Germinal center (tissue), 1 donor: ENCODE measurements at places on chromosomes 3 and 15.
A peak's percentile ranks its signal among the peaks of the same experiment; 100 is the strongest.

DNA sequence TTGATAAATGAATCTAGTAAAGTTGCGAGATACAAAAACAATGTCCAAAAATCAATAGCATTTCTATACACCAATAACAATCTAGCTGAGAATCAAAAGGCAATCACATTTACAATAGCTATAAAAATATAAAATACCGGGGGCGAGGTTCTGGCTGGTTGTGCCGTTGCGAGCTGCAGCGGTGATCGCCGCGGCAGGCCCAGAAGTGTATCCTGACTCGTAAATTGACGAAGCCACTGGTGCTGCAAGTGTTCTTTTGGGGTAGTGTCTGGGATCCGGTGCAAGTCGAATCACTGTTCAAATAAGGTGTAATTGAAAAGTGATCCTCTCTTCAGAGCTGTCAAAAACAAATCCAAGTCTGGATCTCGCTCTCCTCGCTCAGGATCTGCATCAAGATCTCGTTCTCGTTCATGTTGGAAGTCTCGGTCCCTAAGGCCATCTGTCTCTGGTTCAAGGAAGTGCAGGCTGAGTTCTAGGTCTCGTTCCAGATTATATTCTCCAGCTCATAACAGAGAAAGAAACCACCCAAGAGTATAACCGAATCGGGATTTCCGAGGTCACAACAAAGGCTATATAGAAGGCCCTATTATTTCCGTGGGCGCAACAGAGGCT is 80.1 kb upstream of the STT3B start:
- DNase-seq: no peak

DNA sequence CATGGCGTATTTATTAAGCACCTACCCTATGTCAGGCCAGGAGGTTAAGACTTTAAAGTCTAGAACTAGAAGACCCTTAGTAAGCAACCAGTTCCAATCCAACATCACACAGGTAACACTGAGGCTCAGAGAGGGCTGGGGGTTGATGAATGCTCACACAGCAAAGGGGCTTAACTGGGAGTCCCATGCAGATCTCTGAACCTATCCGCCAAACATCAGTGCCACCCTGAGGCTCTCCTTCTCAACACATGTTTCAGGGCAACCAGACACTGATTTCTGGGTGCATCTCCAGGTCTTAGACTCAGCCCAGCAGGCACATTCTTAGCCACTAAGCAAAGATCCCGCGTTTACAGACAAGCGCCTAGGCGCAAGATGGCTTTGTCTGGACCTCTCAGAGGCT is 92.0 kb upstream of the SLC6A11 start:
- DNase-seq: no peak

DNA sequence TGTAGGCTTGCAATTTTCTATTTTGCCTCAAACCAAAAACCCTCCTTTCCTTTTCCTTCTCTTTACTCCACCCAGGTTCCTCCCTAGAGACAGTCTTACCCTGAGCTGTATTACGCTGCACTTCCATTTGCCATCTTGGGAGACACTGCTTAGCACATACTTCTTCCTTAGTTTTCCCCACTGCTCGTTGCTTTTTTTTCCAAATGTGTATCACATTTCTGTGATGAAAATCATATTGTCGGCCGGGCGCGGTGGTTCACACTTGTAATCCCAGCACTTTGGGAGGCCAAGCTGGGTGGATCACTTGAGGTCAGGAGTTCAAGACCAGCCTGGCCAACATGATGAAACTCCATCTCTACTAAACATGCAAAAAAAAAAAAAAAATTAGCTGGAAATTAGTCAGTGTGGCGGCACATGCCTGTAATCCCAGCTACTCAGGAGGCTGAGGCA is 29.5 kb downstream of the POPDC2 start:
- DNase-seq: no peak

DNA sequence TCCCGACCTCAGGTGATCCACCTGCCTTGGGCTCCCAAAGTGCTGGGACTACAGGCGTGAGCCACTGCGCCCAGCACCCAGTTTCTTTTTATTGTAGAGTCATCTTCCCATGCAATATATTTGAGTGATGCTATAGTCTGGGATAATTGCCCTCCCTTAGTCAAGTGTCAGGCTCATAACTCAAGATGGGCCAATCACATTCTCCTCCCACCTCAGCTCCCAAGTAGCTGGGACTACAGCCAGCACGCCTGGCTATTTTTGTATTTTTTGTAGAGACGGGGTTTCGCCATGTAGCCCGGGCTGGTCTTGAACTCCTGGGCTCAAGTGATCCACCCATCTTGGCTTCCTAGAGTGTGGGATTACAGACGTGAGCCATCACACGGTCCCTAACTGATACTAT is 15.2 kb upstream of the PTPN9 start:
- DNase-seq: no peak

- DNase-seq: no peak
These were observed 5.1 kb downstream of the SCAMP2 start for GRCh38 chr15:74868059-74868458.

DNA sequence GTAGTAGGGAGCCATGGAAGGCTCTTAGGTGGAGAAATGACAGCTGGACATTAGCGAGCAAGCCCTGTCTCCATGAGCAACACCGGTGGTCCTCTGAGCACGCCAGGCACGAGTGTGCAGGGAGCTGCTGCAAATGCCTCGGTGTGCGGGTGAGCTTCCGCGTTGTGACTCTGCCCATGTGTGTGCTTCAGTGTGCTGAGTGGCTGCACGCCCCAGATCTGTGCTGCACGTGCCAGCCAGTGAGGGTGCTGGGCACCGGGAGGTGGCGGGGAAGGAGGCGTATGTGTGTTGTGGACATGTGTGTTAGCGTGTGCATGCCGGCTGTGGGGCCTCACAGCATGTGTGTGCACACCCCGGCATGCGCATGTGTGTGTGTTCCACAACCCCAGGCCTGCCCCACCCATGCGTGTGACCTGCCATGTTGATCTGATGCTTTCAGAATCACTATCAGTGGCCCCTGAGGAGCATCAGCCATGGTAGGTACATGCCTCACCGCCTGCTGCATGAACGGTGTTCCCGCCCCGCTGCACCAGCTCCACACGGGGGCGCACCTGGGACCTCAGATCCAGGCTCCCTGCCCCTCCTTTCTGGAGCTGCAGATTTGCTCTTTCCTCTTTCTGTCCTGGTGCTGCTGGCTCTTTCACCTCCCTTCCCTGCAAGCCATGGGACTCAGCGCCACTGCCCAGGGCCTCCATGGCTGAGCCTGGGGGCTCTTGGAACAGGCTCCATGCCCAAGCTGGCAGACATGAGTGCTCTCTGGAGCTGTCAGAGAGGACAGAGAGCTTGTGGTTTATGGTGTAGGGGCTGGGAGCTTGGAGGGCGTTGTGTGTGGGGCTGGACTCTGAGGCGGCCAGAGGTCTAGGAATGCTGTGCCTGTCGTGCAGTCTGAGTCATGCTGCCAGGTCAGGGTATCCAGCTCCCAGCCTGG is 169.4 kb downstream of the TBC1D2B start:
- DNase-seq: no peak

- no peak for DNase-seq
These were observed 9.1 kb upstream of the UTS2B start for GRCh38 chr3:191339316-191339917.

- DNase-seq: no peak
These were observed 200.5 kb upstream of the LRTM1 start for GRCh38 chr3:55128225-55128823.

DNA sequence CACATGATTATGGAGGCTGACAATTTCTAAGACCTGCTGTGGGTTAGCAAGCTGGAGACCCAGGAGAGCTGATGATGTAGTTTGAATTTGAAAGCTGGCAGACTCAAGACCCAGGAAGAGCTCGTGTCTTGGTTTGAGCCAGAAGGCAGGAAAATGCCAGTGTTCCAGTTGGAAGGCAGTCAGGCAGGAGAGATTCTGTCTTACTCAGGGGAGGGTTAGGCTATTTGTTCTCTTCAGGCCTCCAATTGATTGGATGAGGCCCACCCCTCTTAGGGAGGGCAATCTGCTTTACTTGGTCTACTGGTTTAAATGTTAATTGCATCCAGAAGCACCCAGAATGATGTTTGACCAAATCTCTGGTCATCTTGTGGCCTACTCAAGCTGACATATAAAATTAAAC is 40.4 kb upstream of the IGF2BP2 start:
- no peak for DNase-seq

- no peak for DNase-seq
These were observed 260.6 kb upstream of the MME start for GRCh38 chr3:154819491-154819890.

DNA sequence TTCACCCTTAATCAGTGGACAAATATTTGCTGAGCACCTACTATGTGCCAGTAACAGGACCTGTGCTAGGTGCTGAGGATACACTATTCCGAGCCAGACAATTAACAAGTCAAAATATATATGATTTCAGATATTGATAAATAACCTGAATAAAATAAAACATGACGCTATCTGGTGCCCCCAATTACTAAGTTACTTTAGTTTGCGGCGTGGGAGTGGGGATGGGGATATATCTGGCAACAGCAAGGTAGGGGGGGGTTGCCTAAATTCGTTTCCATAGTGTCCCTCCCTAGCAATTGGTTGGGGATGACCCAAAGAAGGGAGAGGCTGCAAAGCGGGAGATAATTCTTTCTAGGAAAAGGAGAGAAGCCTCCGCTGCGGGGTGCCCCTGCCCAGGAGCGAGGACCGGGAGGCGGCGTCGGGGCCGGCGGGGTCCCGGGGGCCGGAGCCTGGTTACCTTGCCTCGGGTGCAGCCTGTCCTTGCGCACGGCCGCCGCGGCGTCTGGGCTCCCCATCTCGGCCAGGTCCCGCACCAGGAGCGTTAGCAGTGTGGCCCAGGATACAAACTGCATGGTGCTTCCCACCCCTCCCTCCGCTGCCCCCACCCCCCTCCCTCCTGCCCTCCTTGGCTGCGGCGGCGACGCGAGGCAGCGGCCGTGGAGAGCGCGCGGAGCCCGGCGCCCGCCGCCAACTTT is 567 bp downstream of the ADAMTS9 start:
- no peak for DNase-seq

GRCh38 chr3:133697960-133698359 is 36.2 kb upstream of the TOPBP1 start:
- no peak for DNase-seq

GRCh38 chr15:47959617-47960413 is 161.0 kb upstream of the SLC24A5 start:
- no peak for DNase-seq

GRCh38 chr15:37134699-37135131 is 34.4 kb upstream of the MEIS2 start:
- peak; percentile 9 for DNase-seq

DNA sequence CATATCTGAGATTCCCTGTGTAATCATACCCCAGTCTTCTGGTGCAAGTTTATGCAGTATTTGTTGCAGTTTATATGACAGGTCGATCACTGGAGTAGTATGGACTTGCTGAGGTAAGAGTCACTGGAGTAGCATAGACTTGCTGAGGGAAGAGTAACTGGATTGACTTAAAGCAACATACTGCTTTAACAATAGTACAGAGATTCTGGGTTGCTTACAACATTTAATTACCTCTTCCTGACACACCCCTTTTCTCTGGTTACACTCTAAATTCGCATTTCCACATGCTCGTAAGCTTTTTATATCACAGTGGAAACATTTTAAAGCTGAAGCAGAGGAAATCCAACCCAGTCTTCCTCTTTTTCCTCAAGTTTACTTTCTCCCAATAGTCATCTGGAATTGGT is 11.8 kb downstream of the AAGAB start:
- no peak for DNase-seq

DNA sequence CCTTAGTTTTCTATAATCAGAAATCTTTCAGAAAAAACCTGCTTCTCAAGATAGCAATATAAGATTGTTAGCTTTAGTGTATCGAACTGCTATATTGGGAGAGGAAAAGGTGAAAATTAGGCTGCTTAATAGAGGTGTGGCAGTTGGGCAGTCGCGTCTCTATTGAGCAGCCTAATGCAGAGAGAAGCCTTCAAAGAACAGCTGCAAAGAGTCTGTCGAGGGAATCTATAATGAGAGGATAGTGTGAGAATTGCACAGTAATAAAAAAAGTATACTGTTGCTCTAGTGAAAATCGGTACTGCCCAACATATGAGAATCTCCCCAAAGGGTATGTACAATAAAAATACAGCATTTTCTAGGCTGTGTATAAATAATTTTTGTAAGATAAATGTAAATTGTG is 184.4 kb downstream of the TCF12 start:
- DNase-seq: no peak

DNA sequence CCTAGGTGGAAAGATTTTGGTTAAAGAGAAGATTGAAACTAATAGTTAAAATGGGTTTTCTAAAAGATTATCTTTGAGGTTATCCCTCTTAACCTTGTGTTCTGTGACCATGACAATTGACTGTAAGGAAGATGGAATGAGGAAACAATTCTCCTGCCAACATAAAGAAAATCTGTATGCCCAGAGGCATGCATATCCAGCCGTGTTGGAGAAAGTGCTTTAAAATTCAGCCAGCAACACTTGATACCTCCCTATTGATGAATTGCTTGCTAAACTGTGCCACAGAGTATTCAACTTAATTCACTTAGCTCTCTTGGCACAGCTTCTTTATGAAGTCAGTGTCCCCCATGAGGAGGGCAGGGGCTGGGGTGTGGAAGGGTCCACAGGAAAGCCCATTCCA is 203.5 kb downstream of the UBE2E2 start:
- no peak for DNase-seq

DNA sequence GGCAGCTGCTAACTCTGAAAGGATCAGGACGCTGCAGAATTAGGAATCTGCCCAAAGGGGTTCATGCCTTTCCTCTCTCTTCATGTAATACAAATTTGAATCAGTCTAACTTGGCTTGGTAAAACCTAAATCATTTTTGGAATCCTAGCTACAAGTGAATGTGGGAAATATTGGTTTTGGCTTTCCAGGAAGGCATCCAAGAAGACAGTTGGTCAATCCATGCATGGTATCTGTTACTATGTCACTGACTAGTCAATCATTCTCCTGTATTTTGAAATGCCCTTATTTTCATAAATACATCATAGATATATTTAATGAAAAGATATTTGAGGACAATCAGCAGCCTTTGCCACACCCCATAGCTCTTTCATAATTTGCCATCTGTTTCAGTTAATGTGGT is 7.5 kb upstream of the PLS1 start:
- DNase-seq: no peak

DNA sequence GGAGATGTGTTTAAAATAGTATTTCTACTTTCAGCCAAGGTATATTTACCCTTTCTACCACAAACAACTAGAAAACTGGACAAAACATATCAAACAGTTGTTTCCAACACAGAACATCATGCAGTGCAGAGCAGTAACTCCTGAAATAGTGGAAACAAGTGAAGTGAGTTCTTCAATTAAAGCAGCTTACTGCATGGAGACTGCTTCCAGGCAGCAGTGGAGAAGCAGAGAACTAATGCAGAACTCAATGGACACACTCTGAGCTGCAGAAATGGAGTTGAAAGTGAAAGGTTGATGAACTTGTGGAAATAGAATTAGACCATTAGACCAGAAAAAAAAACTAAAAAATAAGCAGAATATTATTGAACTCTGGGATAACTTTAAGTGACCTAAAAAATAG is 478.9 kb downstream of the CNTN6 start:
- no peak for DNase-seq

- no peak for DNase-seq
These were observed 68.4 kb downstream of the BFSP2 start for GRCh38 chr3:133468251-133468721.

- no peak for DNase-seq
These were observed 4.2 kb upstream of the RPL29 start for GRCh38 chr3:51999846-52000245.

- DNase-seq: no peak
These were observed 268.0 kb upstream of the TBL1XR1 start for GRCh38 chr3:177465257-177465642.
